ENCODE measurements at places on chromosomes 1 and 21.

- DNase-seq = no peak
Measured at GRCh38 chr1:116878804-116879477, 30.8 kb upstream of the PTGFRN start.

DNA sequence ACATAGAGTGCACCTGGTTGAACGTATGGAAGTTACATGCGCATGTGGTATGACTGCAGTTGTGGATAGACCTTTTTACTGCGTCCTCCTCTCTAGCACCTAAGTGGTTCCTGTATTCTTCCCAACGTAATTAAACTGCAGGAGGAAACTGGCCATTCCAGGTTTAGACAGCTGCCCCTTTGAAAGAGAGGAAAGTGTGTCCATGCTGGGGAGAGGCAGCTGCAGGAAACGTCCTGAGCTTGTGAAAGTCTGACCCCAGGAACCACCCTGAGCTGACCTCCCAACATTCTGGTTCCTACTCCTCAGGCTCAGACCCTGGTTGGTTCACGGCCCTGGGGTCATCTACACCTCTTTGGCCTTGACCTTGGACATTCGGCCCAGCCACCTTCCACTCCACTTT lies 309.3 kb downstream of the DISC1 start:
- DNase-seq = no peak

GRCh38 chr1:71296551-71297134 lies 215.8 kb upstream of the ZRANB2 start:
- no peak for DNase-seq

- DNase-seq = no peak
Measured at GRCh38 chr1:25743164-25744139, 56.5 kb upstream of the SELENON start.

Measured in SW 1271 (cell line).